Esophagus squamous epithelium (tissue), 5 donors: ENCODE measurements at places on chromosomes 1 and 21.

DNA sequence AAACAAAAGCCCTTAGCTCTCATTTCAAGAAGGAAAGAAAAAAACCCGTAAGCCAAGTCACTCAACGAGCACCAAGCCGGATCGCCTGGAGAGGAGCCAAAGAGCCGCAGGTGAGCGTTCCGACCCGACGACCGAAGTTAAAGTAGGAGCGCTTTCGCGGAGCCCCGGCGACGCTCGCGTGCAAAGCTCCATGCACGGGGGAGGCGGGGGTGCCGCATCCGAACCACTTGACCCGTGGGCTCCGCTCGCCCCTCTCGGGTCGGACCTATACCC, 382 bp downstream of the GPBP1L1 start:
- peak; percentile 53 for DNase-seq

DNA sequence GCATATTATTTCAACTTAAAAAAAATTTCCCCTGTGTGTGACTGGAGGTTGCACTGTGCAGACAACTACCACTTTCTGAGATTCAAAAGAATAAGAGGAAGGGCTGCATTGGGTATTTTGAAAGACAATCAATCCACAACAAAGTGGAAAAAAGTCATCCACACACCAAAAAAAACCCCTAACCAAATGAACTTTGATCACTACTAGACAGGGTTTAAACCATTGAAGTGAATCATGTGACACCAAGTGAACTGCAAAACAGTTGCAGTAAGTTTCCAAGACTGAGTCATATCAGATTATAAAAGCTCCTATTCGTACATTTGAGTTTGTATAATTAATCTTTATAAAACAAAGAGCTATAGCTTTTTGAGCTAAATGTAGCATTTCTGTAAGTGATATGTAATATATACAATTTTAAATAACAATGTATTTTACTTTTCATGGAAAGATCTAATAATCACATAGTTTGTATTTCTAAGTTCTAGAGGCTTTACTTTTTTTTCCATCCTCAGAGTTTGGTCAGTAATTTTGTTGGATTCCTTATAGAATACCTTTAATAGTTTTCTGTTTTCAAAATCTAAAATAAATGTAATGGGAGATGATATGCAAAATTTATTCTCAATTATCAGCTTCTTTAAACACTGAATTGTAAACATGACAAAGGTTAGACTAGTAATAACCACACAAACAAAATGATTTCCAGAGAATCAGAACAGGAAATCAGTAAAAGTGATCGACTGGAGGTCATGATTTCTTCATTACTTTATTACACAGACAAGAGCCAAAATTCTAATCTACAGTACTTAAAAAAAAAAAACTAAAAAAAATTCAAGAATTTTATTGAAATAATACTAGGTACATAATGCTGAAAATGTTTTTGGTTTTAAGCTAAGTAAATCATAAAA, 50.5 kb upstream of the GFI1 start:
- DNase-seq = no peak

- DNase-seq = no peak
Measured at GRCh38 chr1:40302475-40302874, 14.6 kb downstream of the COL9A2 start.

- DNase-seq = no peak
Measured at GRCh38 chr1:74650561-74650960, 23.0 kb downstream of the ERICH3 start.

DNA sequence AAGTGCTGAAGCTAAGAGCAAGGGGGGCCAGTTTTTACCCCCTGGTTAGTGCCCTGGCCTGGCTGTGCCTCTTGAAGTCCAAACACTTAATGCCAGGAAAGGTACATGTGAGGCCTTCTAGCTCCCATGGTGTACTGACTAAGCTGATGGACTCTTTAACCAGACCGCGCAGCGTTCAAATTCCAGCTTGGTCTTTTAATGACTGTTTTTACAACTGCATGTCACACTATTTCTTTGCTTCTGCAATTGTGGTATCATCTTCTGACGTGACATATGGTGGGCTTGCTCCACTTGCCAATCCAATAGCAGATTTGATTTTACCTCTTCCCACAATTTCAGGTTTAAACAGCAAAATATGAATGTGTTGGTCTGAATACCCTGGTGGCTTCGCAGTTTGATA, 197.3 kb downstream of the HUNK start:
- DNase-seq = no peak

- DNase-seq = no peak
Measured at GRCh38 chr1:31708324-31708723, 4.5 kb upstream of the COL16A1 start.
